ENCODE measurements at places on chromosomes 13 and 19.
A peak's percentile ranks its signal among the peaks of the same experiment; 100 is the strongest.

DNA sequence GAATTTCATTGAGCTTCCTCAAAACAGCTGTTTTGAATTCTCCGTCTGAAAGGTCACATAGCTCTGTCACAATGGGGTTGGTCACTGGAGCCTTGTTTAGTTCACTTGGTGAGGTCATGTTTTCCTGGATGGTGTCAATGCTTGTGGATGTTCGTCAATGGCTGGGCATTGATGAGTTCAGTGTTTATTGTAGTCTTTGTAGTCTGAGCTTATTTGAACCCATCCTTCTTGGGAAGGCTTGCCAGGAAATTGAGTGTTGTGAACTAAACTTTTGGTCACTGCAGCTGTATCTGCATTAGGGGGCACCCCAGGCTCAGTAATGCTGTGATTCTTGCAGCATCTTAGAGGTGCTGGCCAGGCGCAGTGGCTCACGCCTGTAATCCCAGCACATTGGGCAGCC is 22.0 kb downstream of the BLOC1S3 start:
- DNase-seq: no peak

DNA sequence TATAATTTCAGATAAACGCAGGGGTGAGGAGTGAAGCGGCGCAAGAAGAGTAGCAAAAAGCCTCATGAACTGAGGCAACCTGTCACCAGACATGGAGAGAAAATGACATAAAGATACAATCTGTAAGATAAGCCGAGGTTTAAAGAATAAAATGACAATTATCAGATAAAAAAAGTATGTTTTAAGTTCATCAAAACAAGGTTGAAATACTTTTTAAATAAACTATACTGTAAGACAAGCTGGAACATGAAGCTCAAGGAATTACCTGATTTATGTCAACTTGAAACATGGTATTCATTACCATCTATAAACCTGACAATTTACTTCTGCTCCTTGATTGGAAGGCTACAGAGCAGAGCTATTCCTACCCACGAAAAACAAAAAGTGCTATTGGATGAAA is 61.6 kb downstream of the MYCBP2 start:
- DNase-seq: no peak

GRCh38 chr13:45327253-45327955 is 13.6 kb downstream of the TPT1 start:
- DNase-seq: no peak

DNA sequence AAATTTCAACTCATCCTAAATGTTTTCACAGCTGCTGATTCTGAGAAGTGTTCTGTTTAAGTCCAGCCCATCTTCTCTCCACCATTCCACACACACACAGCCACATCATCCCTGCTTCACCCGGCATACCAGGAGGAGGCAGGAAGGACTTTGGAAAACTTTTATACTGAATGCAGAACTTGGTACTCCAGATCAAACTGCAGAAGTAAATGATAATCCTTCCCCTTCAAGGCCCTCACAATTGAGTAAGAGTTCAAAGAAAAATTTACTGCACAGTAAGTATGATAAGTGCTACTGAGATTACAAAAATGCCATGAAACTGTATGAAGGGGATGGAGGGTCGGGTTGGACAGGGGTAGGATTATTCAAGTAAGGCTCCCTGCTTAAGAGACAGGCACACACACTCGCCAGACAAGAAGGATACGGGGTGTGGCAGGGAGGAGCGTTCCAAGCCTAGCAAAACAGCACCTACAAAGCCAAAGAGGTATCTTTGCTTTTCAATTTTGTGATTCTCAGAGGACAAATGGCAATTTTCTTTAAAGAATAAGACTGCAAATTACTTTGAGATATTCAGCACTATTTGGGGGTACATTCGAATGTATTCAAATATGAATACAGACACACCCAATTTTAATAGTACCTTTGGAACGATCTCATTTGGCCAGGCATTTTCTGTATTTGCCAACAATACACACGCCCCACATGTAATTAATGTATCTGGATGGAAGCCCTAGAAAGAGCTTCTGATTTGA is 2.5 kb downstream of the USP12 start:
- no peak for DNase-seq

DNA sequence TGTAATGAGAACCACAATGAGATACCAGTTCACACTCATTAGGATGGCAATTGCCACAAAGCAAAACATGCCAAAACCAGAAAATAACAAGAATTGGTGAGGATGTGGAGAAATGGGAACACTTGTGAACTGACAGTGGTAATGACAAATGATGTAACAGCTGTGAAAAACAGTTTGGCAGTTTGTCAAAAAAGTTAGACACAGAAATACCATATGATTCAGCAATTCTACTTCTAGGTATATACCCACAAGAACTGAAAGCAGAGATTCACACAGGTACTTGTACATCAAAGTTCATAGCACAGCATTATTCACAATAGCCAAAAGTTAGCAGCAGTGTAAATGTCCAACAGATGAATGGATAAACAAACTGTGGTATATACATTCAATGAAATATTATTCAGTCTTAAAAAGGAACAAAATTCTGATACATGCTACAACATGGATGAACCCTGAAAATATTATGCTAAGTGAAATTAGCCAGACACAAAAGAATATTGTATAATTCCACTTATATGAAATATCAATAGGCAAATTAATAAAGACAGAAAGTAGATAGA is 96.5 kb downstream of the UGGT2 start:
- no peak for DNase-seq

DNA sequence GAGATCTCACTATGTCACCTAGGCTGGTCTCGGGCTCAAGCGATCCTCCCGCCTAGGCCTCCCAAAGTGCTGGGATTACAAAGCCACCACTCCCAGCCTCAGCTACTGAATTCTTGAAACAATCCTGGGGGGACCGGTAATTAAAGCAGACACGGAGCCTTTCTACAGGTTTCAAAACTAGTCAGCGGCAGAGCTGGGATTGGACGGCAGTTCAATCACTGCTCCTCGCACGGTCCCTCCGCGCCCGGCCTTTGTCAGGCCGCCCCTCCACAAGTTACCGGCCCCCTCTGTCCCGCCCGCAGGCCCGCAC is 229 bp downstream of the BORCS8 start:
- DNase-seq: no peak

DNA sequence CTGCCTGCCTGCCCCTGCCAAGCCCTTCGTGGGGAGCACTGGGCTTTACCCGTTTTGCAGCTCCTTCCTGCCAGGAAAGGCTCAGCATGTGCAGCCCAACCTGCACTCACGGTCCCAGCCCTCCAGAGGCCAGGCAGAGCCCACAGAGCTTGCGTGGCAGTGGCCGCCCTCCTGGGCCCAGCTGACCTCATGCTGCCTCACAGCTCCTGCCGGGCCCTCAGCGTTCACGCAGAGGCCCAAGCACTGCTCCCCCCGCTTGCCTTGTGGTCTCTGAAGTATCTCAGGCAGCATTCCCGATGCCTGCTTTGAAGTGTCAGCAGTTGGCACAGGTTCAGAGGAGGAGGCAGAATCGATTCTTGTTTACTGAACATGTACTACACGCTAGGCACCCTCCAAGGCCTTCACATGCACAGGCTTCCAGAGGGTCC is 32.5 kb downstream of the CAPN12 start:
- DNase-seq: no peak

- DNase-seq: no peak
Measured at GRCh38 chr13:88217883-88218282, 546.7 kb downstream of the SLITRK5 start.

DNA sequence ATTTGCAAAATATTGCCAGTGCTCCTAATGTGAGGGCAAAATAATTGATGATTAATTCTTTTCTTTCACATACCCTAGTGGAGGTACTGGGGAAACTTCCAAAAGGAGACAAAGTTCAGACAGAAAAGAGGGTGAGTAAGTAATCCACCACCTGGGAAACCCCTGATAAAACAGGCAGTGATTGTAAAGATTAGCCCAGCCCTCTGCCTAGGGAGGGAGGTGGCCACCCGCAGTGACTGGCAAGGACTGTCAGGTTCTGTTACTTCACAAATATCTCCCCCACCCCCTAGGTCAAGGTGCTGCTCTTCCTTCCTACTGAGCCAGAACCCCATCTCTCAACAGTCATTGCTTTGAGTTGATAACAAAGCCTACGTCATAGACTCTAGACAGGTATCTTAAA is 239.7 kb downstream of the DNAJC15 start:
- DNase-seq: no peak

DNA sequence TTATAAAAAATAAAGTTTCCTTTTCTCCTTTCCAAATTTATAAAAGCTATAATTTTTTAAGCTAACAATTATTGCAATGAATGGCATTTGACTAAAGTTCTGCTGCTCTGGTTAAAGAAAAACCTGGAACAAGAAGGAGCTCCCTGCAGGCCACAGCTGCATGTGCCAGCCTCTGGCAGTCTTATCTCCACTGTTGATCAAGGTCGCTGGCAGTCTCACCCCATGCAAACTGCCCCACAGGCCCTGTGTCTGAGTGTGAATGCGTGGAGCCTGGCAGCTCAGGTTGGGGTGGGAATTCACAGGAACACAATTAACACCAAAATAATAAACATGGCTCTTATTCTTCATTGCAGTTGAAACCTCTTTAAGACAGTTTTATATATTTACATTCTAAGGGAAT is 30.2 kb upstream of the FREM2 start:
- DNase-seq: no peak

- DNase-seq: no peak
Measured at GRCh38 chr13:27918918-27919658, 712 bp upstream of the PDX1 start.

GRCh38 chr13:114286808-114287207 is 5.4 kb downstream of the UPF3A start:
- DNase-seq: no peak

- no peak for DNase-seq
Measured at GRCh38 chr19:2039089-2039958, 11.7 kb downstream of the MKNK2 start.

DNA sequence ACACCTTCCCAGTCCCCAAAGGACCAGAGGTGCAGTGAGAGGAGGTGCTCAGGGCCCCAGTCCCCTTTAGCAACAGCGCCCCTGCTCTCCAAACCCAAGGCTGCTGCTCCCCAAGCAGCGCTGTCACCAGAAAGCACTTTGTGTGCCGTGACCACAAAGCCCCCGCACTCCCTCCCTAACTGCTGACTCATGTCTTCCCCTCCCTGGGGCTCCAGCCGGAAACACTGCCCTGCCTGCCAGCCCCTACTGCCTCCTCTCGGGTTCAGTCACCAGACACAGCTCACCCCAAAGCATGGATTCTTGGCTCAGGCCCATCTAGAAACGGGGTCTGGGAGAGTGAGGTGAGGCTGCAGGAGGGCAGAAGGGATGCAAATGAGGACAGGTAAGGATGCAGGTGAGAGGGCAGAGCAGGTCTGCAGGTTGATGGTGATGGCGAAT is 4.9 kb upstream of the TNFSF14 start:
- DNase-seq: peak; percentile 84

DNA sequence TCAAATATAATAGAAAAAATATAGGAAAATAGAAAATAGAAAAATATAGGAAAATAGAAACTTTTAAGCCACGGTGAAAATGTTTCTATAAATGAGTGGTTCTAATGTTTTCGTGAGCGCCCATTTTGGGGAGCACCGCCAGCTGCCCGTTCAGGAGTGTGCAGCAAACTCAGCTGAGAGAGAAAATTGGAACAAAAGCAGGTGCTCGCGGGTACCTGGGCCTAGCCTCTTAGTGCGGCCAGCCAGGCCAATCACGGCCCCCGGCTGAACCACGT is 204 bp upstream of the PDX1 start:
- peak; percentile 22 for DNase-seq

GRCh38 chr13:93955904-93956303 is 523.6 kb downstream of the DCT start:
- DNase-seq: no peak

DNA sequence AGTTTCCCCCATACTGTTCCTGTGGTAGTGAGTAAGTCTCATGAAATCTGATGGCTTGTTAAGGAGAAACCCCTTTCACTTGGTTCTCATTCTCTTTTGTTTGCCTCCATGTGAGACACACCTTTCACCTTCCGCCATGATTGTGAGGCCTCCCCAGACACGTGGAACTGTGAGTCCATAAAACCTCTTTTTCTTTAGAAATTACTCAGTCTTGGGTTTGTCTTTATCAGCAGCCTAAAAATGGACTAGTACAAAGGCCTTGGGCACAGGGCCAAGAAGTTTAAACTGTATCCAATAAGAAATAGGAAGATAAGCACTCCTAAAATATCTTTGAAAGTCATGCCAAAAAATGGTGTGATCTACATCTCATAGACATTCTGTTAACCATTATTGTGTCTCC is 176.9 kb downstream of the TBC1D4 start:
- no peak for DNase-seq

DNA sequence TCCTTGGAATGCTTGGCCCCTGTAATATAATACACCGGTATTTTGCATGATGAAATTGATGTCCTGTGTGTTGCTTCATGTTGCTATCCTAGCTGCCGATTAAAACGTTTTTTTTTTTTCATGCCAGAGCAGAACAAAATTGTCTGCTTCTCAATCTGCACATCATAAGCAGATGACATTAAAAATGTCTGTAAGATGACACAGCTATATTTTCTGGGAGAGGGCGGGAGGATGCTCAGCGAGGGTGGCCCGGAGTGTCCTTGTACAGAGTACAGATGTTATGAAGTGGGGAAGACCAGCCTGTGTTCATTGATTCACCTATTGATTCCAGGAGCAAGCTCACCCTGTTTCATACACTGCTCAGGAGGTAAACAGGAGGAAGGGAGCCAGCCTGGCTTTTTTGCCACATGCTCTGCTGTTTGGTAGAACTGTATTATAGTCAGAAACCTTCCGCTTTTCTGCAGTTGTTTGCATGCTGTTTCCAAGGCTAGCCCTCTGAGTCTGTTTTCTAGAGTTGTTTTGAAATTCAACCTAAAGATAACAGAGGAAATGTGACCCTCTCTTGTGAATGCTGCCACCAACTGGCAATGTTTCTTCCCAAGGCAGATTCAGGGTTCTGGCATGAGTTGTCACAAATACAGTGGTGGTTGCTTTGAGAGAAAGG is 4.7 kb upstream of the IRS2 start:
- no peak for DNase-seq

GRCh38 chr19:3440082-3440481 is 40.2 kb downstream of the SMIM24 start:
- DNase-seq: peak; percentile 52

GRCh38 chr13:113742000-113742441 is 17.0 kb upstream of the TMEM255B start:
- DNase-seq: no peak

- DNase-seq: no peak
Measured at GRCh38 chr19:2548966-2549365, 73.0 kb downstream of the GADD45B start.
